ENCODE measurements at places on chromosomes 3 and 15.

DNA sequence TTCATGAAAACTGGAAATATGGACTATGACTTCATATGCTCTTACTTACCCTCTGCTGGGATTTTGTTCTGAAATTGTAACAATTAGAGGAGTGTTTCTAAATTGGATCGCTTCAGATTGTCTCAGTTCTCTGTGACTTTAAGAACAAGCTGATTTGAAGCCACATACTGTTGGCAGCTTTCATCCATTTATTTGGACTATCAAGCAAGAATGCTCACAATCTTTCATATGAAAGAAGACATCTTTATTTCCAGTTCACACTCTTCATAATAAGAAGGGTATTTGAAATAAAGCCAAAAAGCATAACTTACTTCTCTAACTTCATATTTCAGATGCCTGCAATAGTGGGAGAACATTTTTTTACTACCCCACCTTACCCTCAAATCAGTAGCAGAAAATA, 491.6 kb upstream of the TPRG1 start:
- no peak for DNase-seq

DNA sequence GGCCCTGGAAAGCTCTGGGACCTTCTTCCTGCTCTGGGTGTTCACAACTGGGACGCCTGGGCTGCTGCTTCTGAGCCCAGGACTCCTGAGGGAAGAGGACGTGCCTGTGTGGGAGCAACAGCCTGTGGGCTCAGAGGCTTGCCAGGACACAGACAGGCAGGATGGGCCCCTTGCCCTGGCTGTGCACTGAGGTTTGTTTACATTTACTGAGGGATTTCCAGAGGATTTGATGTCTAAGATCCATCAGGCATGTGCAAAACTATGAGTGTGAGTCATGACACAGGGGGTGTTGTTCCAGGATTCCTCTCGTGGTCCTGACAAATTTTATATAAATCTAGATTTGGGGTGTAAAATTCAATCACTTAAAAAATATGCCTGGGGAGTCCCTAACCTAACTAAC, 10.6 kb downstream of the CCR9 start:
- no peak for DNase-seq

GRCh38 chr15:82950746-82951370, 1.7 kb downstream of the HOMER2 start:
- DNase-seq = no peak

DNA sequence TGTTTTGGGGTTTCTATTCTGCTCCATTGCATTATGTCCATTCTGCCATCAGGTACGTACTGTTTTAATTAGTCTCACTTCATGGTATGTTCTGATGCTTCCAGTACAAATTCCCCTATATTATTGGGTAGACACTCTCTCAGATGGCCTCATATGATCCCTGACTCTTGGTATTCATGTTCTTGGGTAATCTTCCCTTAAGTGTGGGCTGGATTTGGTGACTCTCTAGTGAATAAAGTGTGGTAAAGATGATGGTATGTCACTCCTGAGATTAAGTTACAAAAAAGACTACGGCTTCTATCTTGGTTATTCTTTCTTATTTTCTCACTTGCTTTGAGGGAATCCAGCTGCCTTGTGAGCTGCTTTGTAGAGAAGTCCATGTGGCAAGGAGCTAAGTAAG, 89.6 kb upstream of the TBC1D5 start:
- DNase-seq = no peak

GRCh38 chr15:90315278-90315982, 36.7 kb upstream of the ZNF774 start:
- DNase-seq = peak; percentile 87

DNA sequence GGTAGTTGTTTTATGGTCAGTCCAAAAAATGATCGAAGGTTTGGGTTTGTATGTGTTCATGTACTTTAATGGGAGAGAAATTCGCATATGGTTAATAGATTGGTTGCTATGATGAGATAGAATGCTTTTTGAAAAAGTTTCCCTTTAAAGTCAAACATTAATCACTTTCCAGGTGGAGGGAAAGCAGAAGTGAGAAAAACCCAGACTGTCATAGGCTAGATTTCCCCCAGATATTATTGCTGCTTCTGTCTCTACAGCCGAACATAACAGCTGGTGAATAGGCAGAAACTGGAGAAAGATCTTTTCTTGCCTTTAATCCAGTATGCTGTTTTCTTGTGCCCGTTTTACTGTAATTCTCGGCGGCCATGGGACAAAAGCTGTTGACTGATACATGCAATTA, 287.6 kb downstream of the SOX2 start:
- no peak for DNase-seq

DNA sequence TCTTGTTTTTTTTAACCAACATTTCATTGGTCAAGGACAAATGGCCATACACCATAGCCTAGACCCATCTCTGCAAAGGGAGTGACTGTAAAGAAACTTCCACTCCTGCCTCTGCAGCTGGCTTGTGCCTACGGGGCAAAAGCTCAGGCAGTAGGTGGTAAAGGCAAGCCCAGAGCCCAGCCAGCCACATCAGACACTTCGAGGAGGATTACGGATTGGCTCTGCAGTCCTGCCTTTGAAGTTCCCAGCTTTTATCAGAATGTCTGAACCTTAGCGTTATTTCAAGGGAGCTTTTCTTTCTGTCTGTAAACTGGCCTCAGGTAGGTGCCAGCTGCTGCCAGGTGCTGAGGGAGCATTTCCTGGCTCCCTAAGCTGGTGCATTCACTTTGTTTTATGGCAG, 15.6 kb downstream of the ZNF710 start:
- no peak for DNase-seq

DNA sequence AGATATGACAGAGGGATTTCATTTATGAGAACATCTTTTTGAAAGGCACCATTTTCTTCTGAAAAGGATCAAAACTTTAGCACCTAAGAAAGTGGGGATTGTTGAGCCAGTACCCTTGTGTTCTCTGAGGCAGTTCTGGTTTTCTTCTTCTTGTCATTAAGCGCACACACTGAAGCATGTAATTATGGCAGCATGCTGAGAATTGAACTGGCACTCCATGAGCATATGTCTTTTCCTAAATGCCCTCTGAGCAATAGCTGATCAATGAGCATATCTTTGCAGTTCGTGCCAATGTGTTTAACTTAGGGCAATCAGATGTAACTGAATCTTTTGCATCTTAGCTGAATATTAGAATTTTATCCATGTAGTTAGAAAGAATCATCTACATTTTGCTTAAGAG, 53.9 kb upstream of the VGLL3 start:
- no peak for DNase-seq

DNA sequence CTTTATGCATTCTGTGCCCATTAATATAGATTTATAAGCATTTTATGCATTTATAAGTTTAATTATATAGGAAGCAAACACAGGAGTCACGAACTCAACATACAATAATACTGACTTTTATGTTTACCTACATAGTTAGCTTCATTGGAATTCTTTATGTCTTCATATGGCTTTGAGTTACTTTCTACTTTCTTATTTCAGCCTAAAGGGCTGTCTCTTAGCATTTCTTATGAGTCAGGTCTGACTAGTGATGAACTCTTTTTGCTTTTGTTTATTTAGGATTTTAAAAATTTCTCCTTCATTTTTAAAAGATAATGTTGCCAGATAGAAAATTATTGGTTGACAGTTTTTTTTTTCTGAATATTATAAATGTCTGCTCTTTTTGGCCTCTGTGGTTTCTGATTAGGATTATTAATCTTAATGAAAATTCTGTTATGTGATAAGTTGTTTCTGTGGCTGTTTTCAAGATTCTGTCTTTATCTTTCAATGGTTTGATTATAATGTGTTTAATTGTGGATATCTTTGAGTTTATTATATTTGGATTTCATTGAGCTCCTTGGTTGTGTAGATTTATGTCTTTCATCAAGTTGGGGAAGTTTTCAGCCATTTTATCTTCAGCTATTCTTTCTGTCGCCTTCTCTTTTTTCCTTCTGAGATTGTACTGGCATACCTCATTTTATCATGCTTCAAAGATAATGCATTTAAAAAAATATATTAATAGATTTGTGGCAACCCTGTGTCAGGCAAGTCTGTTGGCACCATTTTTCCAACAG, 54.3 kb downstream of the ATP2C1 start:
- DNase-seq = no peak

DNA sequence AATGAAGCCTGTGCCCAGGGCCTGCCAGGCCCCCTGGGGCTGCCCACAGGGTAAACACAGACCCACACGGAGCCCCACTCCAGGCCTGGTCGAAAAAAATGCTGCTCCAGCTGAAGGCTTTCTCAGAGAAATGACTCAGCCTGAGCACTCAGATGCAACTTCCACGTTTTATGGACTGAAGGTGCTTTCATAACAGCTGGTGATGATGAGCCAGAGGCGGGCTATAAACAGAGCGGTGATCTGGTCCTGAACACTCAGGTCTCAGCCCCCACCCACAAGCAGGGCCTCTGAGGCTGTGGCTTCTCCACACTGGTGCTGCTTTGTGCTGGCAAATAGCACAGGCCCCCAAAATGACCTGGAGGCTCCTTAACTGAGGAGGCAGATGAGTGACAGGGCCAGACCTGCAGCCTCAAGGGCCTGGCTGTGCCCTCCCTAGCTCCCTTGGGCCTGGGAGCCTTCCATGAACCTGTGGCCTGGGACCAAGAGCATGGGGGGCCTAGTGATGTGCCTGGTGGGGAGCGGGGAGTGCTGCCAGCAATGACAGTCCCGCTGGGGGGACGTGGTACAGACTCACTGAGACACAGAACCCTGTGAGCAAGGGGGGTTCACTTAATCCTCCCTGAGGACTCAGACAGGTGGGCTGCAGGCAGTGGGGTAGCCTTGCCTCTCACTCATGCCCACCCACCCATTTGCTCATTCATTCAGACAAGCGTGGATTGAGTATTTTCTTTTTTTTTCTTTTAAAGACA, 23.0 kb upstream of the FURIN start:
- no peak for DNase-seq

- DNase-seq = no peak
Observed at GRCh38 chr3:6516694-6517093, 344.2 kb upstream of the GRM7 start.

GRCh38 chr3:30232142-30232541, 374.3 kb upstream of the TGFBR2 start:
- DNase-seq = no peak

GRCh38 chr15:40332113-40332781, 8.5 kb downstream of the CCDC9B start:
- no peak for DNase-seq

Data from ovary (tissue), 10 donors.